ENCODE measurements at places on chromosomes 11 and 22. TPM values are rescaled to one million over a fixed set of nuclear protein-coding genes. Genes with fewer than 3 reads are reported as not detected.

YPEL4 gene
- 0.62 TPM for total RNA-seq

NNMT gene
- total RNA-seq: 394 TPM

TPBGL gene
- total RNA-seq: 0.20 TPM

GLB1L3 gene
- total RNA-seq: 0.22 TPM

PCSK7 gene
- 53.3 TPM for total RNA-seq

PAK1 gene
- 41.0 TPM for total RNA-seq

SLCO2B1 gene
- total RNA-seq: 2.6 TPM

BTBD10 gene
- 51.5 TPM for total RNA-seq

EMID1 gene
- 0.72 TPM for total RNA-seq

CEND1 gene
- 0.62 TPM for total RNA-seq

OR4D5 gene
- not detected for total RNA-seq

RAB36 gene
- total RNA-seq: 5.0 TPM

Data from astrocyte (in vitro differentiated cells and primary cell).